Stimulated activated CD4-positive, alpha-beta T cell treated with anti-CD3 and anti-CD28 coated beads, TNF-alpha, amount 100 ng/mL, for 1 hour (primary cell): ENCODE measurements at places on chromosomes 1 and 21.

- no peak for DNase-seq
Measured at GRCh38 chr1:17586172-17586964, 46.9 kb downstream of the ARHGEF10L start.

DNA sequence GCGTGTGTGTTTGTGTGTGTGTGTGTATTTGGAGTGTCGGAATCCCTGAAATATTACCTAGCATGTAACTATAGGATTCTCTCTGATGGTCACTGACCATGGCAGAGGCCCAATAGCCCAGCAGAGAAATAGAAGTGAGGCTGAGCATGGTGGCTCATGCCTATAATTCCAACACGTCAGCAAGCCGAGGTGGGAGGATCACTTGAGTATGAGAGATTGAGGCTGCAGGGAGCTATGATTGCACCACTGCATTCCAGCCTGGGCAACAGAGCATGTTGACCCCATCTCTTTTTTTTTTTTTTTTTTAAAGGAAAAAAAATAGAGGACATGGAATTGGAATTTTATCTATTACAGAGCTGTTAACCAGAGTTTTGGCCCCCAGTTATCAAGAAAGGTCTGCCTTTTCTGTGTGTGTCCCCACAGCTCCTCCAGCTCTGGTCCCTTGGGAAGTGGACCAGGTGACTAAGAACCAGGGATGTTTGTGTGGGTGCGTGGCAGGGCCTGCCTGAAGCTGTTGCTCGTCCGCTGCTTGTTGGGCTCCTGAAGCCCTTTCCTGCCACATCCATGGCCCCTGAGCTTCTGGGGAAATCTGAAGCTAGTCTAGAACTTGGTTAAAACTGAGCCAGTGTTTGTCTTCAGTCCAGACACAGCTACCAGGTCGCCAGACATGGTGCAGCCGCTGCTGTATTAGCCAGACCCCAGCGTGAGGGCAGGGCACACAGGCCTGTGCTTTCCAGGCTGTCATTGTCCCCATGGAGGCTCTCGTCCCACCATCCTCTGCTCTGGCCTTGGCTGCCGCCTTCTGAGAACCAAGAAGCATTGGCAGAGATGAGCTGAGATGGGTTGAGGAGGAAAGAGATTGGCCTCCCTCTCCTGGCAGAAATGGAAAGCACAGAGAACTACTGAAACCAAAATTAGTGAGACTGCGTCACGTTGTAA, 25.5 kb downstream of the CAPN9 start:
- no peak for DNase-seq

DNA sequence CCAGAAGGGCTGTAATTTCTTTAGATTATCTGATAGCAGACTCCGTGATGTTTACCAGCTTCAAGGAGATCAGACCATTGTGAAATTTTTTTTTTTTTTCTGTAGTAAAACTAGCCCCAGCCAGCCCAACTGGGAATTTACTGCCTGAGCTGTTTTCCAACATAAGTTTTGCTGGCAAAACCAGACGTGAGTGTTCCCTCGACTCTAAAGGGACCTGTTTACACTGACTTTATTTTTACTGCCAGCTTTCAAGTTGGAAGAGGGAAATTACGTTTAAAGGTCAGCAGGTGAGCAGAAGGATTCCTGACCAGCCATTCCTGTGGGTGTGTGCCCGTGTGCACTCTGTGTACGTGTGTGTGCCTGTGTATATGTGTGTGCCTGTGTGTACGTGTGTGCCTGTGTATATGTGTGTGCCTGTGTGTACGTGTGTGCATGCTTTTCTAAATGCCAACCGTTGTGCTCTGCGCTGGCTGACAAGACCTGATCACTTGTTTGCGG, 374 bp downstream of the MAB21L3 start:
- no peak for DNase-seq

GRCh38 chr1:164384262-164384661, 174.7 kb upstream of the PBX1 start:
- no peak for DNase-seq

GRCh38 chr1:6723621-6724428, 22.2 kb upstream of the DNAJC11 start:
- DNase-seq, result no peak

GRCh38 chr1:28340221-28340974, 11.6 kb downstream of the MED18 start:
- no peak for DNase-seq

DNA sequence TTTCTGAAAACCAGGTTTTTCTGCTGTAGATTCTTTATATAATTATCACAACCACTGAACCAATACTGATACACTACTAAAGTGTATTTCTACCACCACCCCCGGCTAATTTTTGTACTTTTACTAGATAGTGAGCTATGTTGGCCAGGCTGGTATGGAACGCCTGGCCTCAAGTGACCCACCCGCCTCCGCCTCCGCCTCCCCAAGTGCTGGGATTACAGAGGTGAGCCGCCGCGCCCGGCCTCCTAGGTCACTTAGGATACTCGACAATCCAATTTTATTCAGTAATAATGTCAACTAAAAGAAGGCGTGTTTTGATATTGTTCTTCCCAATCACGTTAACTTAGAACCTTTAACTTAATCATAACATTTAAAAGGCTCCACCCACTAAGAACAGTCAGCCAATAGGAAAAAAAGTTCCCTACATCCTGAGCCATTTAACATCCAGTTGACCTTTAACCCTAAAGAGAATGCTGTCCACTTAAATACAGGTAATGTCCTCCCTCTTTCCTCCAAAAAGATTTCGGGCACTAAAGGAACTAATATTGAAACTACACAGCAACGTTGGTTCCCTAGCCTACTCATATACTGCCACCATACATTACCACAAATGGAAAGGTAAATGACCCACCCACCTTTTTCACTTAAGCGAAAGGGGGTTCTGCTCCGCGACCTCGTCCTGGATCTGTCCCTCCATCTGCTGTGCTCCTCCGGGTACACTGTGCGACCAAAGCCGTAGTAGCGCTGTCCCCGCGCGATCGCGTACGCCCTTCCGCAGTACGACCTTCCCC, 1.2 kb downstream of the RSRP1 start:
- no peak for DNase-seq

- no peak for DNase-seq
Measured at GRCh38 chr1:36098650-36099365, 10.1 kb downstream of the ADPRS start.

- DNase-seq, result no peak
Measured at GRCh38 chr1:104987210-104987609, 1237.5 kb downstream of the AMY1C start.

DNA sequence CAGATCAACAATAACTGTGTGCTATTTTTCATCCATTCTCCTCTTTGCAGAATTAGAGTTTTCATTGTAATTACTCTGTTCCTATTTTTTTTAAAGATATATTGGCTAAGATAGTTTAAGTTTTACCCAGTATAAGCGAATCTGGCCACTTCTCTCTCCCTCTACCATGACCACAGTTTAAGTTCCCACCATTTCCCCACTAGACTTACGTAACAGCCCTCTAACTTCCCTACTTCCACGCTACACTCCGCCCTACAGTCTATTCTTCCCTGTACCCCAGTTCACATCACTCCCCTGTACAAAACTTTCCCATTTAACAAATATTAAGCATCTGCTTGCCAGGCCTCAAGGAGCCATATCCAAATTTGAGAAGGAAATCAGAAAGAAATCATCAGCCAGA, 16.5 kb downstream of the CTSK start:
- DNase-seq, result no peak

DNA sequence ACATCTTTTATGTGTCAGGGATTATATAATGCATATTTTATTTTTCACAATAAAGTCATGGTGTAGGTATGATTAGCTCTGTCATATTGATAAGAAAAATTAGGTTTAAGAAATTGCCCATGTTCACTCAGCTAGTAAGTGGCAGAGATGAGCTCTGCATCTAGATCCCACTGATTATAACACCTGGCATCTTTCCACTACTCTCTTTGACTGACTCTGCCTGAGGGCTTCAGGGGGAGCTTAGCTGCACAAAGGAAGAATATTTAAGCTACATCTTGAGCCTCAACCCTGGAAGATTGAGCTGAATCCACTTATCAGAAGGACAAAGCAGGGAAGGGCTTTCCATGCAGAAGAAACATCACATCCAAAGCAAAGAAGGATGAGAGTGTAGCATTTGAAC, 190.4 kb downstream of the MIS18A start:
- DNase-seq, result no peak

DNA sequence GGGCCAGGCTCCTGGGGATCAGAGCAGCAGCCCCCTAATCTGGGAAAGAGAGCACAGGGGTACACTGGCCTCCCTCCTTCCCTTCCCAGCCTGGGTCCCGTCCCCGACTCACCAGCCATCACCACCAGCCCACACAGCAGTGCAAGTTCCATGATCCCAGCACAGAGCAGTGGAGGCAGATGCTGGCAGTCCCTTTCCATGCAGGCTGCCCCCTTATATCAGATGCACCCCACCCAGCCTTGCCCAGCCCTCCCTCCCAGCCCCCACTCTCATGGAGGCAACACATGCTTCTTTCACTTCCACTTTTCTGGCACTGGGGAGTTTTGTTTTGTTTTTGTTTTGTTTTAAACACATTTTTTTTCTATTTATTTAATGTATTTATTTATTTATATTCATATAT, at the start of gene PLA2G2D:
Gene PLA2G2D, minus strand, starts transcription at position 190 of the 400 bp plus-strand sequence. Its CDS starts 38 bp downstream, at position 152.
- DNase-seq, result no peak

- no peak for DNase-seq
Measured at GRCh38 chr1:145706086-145706664, 993 bp downstream of the PDZK1 start.

DNA sequence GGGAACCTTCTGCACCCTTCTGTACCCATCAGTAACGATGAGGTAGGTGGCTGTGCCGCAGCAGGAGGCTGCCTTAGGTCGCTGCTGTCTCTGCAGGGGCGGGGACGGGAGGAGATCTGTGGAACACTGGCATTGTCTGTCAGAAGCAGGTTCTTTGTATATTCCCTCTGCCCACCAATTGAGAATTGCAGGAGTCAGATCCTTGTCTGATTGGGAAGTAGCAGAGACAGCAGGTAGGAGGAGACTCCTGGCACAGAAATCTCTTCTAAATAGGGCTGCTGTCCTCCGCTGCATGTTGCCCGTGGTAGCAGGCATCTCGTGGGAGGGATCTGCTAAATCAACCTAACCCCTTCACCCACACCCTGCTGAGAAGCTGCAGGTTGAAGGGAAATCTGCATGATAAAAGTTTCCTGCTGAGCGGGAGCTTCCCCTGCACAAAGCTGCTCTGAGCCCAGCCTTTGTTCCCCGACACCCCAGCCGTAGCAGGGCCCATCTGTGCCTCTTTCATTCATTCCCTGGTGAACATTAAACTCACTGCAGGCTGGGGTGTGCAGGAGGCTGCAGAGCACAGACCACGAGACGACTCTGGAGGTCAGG, 15.9 kb downstream of the SARS1 start:
- DNase-seq, result no peak

DNA sequence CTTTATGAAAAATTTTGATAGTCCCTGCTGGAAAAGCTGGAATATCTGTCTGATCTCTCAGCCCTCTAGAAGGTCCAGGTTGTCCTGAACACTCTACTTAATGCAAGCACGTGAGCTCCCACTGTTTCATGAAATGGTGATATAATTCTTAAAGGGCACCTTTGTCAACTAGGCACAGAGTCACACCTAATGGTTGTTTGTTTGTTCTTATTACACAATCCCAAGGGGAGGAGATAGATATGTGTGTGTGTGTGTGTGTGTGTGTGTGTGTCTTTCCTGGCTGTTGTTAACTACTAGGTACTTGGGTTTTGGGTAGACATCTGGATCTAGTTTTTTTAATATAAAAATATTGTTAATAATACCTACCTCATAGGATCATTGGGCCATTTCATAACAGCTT, 63.9 kb downstream of the GRIK1 start:
- DNase-seq, result no peak

- DNase-seq, result no peak
Measured at GRCh38 chr1:233364695-233365539, 37.4 kb downstream of the MAP3K21 start.

DNA sequence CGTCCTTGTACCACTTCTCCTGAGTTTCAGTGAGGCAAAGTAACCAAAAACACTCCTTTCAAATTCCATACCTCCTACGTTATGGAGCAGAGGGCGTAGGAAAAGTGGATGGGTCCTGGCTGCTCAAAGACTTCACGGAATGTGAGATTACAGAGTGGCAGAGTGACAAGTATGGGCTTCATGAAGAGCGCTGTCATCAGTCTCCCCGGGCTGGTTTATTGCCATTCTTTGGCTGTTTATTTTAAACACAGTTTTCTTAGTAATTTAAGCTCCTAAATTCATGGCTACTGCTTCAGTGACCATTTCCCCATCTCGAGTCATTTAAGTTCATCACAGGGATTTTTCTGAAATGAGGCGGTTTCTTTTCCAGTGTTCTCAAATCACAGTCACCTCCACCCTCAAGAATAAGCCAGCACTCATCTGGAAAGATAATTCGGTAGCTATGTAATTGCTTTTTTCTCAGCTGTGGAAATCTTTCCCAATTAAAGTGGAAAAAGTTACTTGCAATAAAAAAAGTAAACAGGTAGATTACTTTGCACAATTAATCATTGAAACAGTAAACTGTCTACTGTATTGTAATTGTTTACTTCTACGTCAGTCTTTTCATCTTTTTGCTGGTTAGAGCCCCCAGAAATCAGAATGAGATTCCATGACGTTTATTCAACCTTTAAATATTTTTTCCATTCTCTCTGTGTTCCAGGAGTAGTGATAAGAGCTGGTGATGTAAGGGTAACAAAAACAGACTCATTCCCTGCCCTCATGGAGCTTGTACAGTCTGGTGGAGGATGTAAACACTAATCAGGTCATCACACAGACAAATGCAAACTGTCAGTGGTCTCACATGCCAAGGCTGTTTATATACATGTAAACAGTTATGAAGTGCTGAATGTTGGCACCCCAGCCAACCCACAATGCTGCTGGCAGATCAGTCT, 3.0 kb upstream of the SMYD2 start:
- DNase-seq, result no peak

GRCh38 chr1:113088972-113089371, 16.0 kb downstream of the LRIG2 start:
- DNase-seq, result no peak

DNA sequence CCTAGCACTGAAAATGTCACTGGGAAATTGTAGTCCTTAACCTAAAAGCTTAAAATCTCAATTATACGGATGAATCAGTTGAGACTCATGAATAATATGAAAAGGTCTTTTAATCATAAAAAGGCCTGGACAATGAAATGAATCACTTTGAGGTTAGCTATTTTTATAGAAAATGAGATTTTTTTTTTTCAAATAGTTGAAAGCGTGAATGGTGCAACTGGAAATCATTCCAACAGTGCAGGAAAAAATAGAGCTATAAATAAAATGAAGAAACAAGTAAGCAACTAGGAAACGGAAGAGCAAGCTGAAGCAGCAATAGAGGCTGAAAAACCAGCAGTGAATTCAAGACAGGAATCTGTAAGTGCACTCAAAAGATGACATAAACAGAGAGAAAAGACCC, 142.9 kb downstream of the BACH1 start:
- DNase-seq, result no peak

GRCh38 chr21:45026066-45026745, 48.2 kb upstream of the ADARB1 start:
- DNase-seq, result no peak
